ENCODE measurements at places on chromosomes 1 and 21. TPM values are rescaled to one million over a fixed set of nuclear protein-coding genes. Genes with fewer than 3 reads are reported as not detected.
A peak's percentile ranks its signal among the peaks of the same experiment; 100 is the strongest.

DNA sequence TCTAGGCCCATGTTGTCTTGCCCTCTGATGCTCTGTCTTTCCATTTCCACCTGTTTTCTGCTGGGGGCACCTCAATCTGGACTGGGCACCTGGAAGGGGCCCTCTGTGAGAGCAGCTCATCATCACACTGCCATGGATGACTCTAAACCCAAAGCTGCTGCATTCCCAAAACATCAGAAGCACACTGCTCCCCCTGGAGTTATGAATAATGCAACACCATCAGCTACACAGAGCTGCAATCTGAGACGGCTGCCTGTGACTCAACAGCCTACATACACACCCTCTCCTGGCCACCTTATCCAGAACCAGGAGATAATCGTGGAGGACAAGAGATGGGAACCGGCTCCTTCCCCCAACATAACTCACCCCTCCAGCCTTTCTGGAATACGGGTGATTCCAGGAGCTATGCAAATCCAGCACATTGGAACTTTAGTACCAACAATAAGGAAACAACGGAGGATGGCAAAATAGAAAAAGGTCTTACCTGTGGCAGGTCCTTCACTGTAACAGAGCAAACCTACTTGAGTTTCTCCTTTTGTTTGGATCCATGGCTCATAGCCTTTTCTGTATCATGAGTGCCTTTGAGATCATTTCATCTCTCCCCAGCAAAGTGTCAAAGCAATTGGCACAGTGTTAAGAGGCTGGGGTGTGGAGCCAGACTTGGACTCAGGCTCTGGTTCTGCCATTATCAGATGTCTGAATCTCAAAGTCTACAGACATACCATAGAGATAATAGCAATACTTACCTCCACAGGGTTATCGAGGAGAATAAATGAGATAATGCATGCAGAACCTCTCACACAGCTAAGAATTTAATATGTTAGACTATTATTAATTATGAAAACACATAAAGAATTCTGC is 29.3 kb downstream of the AK2 start:
- peak overlapping the region; percentile 13 for H3K27ac ChIP-seq
- no peak for DNase-seq
- H3K4me1 ChIP-seq: peaks cover 18% of the 10 kb centered on the region
- H3K27me3 ChIP-seq: no peaks in the 10 kb centered on the region

- H3K27ac ChIP-seq: no peak overlapping the region
- H3K4me3 ChIP-seq: no peak overlapping the region
- H3K27me3 ChIP-seq: no peaks in the 10 kb centered on the region
- H3K36me3 ChIP-seq: no peaks in the 10 kb centered on the region
- H3K4me1 ChIP-seq: peaks cover 6% of the 10 kb centered on the region
- no peak for DNase-seq
Observed at GRCh38 chr1:3702528-3702927, 49.7 kb upstream of the CCDC27 start.

DNA sequence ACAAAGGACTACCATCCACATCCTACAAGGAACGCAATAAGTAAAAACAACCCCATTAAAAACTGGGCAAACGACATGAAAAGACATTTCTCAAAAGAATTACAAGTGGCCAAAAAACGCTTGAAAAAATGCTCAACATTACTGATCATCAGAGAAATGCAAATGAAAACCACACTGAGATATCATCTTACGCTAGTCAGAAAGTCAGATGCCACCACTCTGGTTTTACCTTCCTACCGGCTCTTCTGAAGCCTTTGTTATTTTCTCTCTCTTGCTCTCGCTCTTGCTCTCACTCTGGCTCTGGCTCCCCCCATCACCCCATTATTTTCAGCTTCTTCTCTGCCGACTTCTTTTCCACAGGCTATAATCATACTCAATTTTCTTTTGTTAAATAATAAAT is 38.8 kb downstream of the VPS45 start:
- H3K27me3 ChIP-seq: no peaks in the 10 kb centered on the region
- H3K36me3 ChIP-seq: no peaks in the 10 kb centered on the region
- no peak for DNase-seq
- H3K27ac ChIP-seq: no peak overlapping the region
- no peak overlapping the region for H3K4me3 ChIP-seq

Gene CCNL2
- total RNA-seq: 117 TPM

Gene DNAJC11
- 91.3 TPM for total RNA-seq

GRCh38 chr1:44256762-44257554 is 43.7 kb downstream of the DMAP1 start:
- no peak overlapping the region for H3K27ac ChIP-seq
- no peak overlapping the region for H3K4me3 ChIP-seq
- H3K27me3 ChIP-seq: no peaks in the 10 kb centered on the region
- peaks cover 28% of the 10 kb centered on the region for H3K4me1 ChIP-seq
- H3K36me3 ChIP-seq: no peaks in the 10 kb centered on the region

Gene MSTO1
- total RNA-seq: 46.3 TPM

GRCh38 chr1:32363713-32364112 is 1.4 kb downstream of the TSSK3 start:
- H3K4me1 ChIP-seq: peaks cover 10% of the 10 kb centered on the region
- no peak overlapping the region for H3K4me3 ChIP-seq
- H3K36me3 ChIP-seq: peaks cover 14% of the 10 kb centered on the region
- no peak overlapping the region for H3K27ac ChIP-seq
- DNase-seq: no peak

All from WTC11 (cell line).